ENCODE measurements at places on chromosomes 12 and 14. TPM values are rescaled to one million over a fixed set of nuclear protein-coding genes. Genes with fewer than 3 reads are reported as not detected.

DNA sequence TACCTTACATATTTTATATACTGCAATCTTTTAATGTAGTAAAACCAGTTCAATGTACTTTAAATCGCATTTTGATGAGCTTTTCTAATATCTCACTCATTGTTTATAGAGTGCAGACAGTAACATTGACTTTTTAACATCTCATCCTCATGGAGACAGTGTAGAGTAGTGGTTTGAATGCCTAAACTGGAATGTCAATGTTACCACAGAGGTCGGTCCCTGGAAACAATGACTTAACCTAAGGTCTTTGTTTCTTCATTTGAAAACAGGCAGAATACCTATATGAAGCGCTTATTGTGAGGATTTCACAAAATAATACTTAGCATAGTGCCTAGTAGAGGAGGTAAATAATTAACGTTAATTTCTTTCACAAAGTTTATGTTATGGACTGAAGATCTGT lies 5.0 kb downstream of the CDK17 start:
- H3K36me3 ChIP-seq, result no peaks in the 10 kb centered on the region
- H3K4me1 ChIP-seq, result peaks cover 28% of the 10 kb centered on the region
- peak overlapping the region; percentile 31 for H3K4me3 ChIP-seq
- DNase-seq, result no peak

DNA sequence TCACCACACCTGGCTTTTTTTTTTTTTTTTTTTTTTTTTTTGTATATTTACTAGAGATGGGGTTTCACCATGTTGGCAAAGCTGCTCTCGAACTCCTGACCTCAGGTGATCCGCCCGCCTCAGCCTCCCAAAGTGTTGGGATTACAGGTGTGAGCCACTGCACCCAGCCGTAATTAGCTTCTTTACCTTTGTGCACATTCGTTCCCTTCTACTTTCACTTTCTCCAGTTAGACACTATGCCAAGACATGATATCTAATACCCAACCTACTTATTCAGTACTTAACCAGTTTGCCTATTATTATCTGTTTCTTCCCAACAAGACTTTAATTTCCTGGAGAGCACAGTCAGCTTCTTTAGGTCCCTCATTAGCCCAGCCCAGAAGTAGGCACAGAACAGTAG lies 5.3 kb downstream of the STYK1 start:
- H3K4me1 ChIP-seq, result no peaks in the 10 kb centered on the region
- H3K4me3 ChIP-seq, result no peak overlapping the region
- H3K36me3 ChIP-seq, result no peaks in the 10 kb centered on the region
- peaks cover 57% of the 10 kb centered on the region for H3K27me3 ChIP-seq
- DNase-seq, result no peak
- H3K27ac ChIP-seq, result no peak overlapping the region

DNA sequence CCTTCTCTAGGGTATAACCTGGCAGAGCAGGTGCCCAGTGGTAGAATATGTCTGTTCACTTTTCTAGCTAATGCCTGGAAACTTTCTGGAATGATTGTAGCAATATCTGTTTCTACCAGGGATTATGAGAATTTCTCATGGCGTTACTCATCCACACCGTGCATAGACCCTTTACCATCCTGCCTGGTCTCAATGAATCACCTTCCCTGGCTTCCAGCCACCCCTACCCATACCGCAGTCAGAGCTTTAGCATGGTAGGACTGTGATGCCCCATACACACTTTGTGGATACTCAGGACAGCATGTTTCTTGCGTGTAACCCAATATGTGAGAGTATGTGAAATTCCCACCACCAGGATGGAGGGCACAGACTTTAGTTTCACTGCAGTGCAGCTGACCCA lies 45.4 kb downstream of the TUNAR start:
- peaks cover 2% of the 10 kb centered on the region for H3K27me3 ChIP-seq
- no peaks in the 10 kb centered on the region for H3K36me3 ChIP-seq
- H3K27ac ChIP-seq, result no peak overlapping the region
- no peak overlapping the region for H3K4me3 ChIP-seq

GRCh38 chr12:54565310-54565985 lies 16.0 kb downstream of the PDE1B start:
- peak overlapping the region; percentile 89 for H3K27ac ChIP-seq
- peak overlapping the region; percentile 3 for H3K4me3 ChIP-seq
- H3K4me1 ChIP-seq, result peaks cover 38% of the 10 kb centered on the region
- DNase-seq, result no peak

DNA sequence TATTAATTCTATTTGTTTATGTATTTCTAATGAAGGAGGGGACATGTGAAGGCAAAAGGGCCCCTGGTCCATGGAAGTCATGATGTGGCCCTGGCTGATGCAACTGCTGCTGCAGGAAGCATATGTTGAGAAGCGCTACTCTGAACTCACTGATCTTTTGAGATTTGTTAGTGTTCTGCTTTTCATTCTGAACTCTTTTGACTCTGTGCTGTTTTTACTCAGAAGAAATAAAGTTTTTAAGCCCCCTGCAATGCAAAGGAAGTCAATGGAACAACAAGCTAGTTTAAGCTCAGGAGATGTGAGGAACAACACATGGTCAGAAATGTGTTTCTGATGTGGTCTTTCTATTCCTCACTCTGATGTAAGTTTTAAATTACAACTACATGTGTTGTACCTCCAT lies 88.9 kb upstream of the BTG1 start:
- H3K4me1 ChIP-seq, result peaks cover 4% of the 10 kb centered on the region
- H3K36me3 ChIP-seq, result no peaks in the 10 kb centered on the region
- H3K27ac ChIP-seq, result peak overlapping the region; percentile 1

DNA sequence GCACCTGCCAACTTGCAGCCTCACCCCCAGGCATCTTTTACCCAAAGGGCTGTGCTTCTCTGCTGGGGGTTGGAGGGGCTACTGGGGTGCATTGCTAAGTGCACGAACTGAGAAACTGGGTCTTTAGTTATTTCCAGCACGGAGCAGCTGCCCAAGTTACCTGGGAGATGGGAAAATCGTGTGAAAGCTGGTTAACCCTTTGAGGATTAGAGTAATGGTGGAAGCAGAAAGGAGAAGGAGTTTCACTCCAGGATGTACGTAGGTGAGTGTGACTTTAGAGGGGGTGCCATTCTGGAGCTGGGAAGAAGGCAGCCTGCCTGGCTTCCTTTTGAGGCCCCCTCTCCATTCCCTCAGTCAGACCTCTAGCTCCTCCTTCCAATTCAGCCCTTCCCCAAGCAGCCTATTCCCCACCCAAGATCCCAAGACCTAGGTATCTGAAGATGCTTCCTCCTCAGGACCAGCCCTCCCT lies 1.0 kb upstream of the ADCY6 start:
- H3K36me3 ChIP-seq, result peaks cover 4% of the 10 kb centered on the region
- H3K4me1 ChIP-seq, result peaks cover 44% of the 10 kb centered on the region
- no peak for DNase-seq
- H3K4me3 ChIP-seq, result peak overlapping the region; percentile 97
- H3K27me3 ChIP-seq, result no peaks in the 10 kb centered on the region
- H3K27ac ChIP-seq, result no peak overlapping the region

DNA sequence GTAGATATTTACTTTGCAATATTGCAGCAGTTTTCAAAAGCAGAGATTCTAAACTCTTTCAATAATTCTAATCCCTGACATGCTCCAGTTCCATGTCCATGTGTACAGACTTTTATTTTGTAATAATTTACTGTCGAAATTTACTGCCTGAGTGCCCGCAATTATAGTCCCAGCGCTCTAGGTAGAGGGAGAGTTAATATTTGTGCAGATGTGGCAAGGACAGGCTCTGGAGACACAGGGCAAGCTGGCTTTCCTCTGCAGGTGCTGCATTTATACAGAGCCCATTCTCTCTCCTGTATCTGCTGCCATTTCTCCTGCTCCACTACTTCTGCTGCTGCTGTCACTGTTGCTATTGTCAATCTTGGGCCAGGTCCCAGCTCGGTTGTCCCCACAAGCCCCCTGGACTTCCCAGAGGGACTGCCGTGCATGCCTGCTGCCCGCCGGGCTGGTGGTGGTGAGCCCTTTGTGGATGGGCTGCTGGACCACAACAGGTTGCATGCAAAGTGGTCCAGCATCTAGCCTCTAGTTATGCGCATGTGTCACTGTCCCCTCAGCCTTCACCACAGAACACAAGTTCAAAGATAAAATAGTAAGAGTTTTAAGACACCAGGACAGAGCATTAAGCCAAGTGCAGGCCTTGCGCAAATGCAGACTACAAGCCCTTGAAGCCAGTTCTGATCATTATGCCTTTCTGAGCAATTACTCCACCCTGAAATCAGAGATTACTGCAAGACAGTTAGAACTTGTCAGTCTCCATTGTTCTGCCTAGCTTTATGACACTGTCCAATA lies 40.8 kb upstream of the CSRP2 start:
- no peaks in the 10 kb centered on the region for H3K4me1 ChIP-seq
- peaks cover 2% of the 10 kb centered on the region for H3K27me3 ChIP-seq
- DNase-seq, result no peak
- H3K4me3 ChIP-seq, result no peak overlapping the region
- H3K27ac ChIP-seq, result no peak overlapping the region

- peak overlapping the region; percentile 87 for H3K27ac ChIP-seq
- H3K4me3 ChIP-seq, result no peak overlapping the region
- no peak for DNase-seq
- H3K36me3 ChIP-seq, result no peaks in the 10 kb centered on the region
- H3K4me1 ChIP-seq, result peaks cover 5% of the 10 kb centered on the region
- no peaks in the 10 kb centered on the region for H3K27me3 ChIP-seq
Observed at GRCh38 chr12:68483592-68484383, 126.9 kb upstream of the RAP1B start.

DNA sequence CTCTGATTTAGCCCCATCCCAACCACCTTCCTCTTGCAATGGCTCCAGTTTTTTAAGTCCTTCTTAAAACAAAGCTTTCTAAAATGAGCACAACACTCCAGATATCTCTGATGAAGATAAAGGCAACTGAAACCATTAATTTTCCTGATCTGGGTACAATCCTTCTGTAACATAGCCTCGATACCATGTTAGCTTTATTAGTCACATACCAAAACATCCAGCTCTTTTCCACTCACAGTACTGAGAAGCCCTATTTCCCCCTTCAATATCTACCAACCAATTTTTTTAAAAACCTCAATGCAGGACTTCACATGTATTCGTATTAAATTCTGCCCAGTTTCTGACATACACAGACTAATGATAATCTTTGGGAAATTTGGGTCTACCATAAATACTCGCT lies 105.9 kb downstream of the MED13L start:
- no peak overlapping the region for H3K27ac ChIP-seq
- DNase-seq, result no peak
- no peaks in the 10 kb centered on the region for H3K36me3 ChIP-seq
- H3K4me1 ChIP-seq, result peaks cover 20% of the 10 kb centered on the region
- H3K27me3 ChIP-seq, result no peaks in the 10 kb centered on the region

DNA sequence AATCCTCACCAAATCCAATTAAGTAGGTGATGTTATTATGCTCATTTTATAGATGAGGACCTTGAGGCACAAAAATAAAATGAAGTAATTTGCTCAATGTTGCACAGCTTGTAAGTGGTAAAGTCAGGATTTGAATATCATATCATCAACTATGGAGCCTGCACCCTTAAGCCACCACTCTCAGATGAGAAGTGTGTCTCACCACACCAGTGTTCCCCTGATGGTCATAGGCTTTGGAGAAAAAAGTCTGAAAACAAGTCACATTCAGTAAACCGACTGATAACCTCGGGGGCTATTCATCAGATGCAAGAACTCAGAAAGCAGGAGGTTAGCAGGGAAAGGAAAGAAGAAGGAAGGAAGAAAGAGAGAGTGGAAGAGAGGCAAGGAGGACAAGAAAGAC lies 2.8 kb downstream of the TSHR start:
- no peak overlapping the region for H3K4me3 ChIP-seq
- peaks cover 10% of the 10 kb centered on the region for H3K4me1 ChIP-seq
- peaks cover 52% of the 10 kb centered on the region for H3K27me3 ChIP-seq
- H3K36me3 ChIP-seq, result no peaks in the 10 kb centered on the region

GRCh38 chr12:85642808-85643207 lies 193.4 kb downstream of the RASSF9 start:
- H3K4me3 ChIP-seq, result no peak overlapping the region
- no peaks in the 10 kb centered on the region for H3K27me3 ChIP-seq
- H3K27ac ChIP-seq, result no peak overlapping the region
- no peak for DNase-seq
- H3K4me1 ChIP-seq, result no peaks in the 10 kb centered on the region
- H3K36me3 ChIP-seq, result no peaks in the 10 kb centered on the region

GRCh38 chr12:121095544-121096198 lies 37.0 kb upstream of the P2RX7 start:
- H3K27ac ChIP-seq, result no peak overlapping the region
- H3K4me1 ChIP-seq, result peaks cover 15% of the 10 kb centered on the region
- H3K27me3 ChIP-seq, result peaks cover 19% of the 10 kb centered on the region

- H3K36me3 ChIP-seq, result peaks cover 3% of the 10 kb centered on the region
- H3K4me3 ChIP-seq, result peak overlapping the region; percentile 90
- H3K27ac ChIP-seq, result peak overlapping the region; percentile 78
- peak; percentile 20 for DNase-seq
- no peaks in the 10 kb centered on the region for H3K27me3 ChIP-seq
- peaks cover 32% of the 10 kb centered on the region for H3K4me1 ChIP-seq
Observed at GRCh38 chr14:53151523-53152183, 1.5 kb downstream of the DDHD1 start.

DNA sequence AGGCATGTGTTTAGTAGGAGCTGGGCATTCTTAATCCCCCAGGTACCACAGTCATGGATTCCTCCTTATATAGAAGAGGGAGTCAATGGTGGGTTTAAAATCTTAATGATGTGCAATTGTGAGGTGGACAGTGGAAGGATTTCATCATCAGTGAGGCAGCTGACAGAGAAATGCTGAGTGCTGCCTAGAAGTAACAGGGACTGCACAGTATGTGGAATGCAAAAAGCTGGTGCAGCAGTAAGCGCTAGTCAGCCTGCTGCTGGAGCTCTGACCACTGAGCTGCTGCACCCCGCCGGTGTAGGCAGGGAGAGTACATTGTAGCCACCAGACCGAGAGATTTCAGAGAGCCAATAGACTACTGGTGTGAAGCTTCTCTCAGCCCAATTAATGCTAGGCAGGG lies 80.5 kb upstream of the DACT1 start:
- H3K27ac ChIP-seq, result peak overlapping the region; percentile 36
- DNase-seq, result no peak
- H3K36me3 ChIP-seq, result no peaks in the 10 kb centered on the region
- no peaks in the 10 kb centered on the region for H3K27me3 ChIP-seq
- no peak overlapping the region for H3K4me3 ChIP-seq
- H3K4me1 ChIP-seq, result peaks cover 4% of the 10 kb centered on the region

GRCh38 chr12:44015333-44015941 lies 179.6 kb downstream of the TMEM117 start:
- H3K4me1 ChIP-seq, result peaks cover 27% of the 10 kb centered on the region
- no peaks in the 10 kb centered on the region for H3K27me3 ChIP-seq

- H3K4me3 ChIP-seq, result no peak overlapping the region
- peaks cover 2% of the 10 kb centered on the region for H3K27me3 ChIP-seq
- H3K27ac ChIP-seq, result no peak overlapping the region
- H3K36me3 ChIP-seq, result no peaks in the 10 kb centered on the region
- no peak for DNase-seq
Observed at GRCh38 chr12:94704452-94705306, 54.3 kb upstream of the TMCC3 start.

GRCh38 chr12:108820707-108821406 lies 36.5 kb downstream of the SSH1 start:
- no peaks in the 10 kb centered on the region for H3K36me3 ChIP-seq
- no peak overlapping the region for H3K4me3 ChIP-seq
- DNase-seq, result no peak
- no peaks in the 10 kb centered on the region for H3K27me3 ChIP-seq
- peaks cover 34% of the 10 kb centered on the region for H3K4me1 ChIP-seq
- H3K27ac ChIP-seq, result no peak overlapping the region

GRCh38 chr12:52847335-52848102 lies 1.3 kb downstream of the KRT78 start:
- H3K4me1 ChIP-seq, result no peaks in the 10 kb centered on the region
- peaks cover 19% of the 10 kb centered on the region for H3K27me3 ChIP-seq
- DNase-seq, result no peak
- H3K4me3 ChIP-seq, result no peak overlapping the region

BRF1 gene
- total RNA-seq, result 51.1 TPM

TMPRSS12 gene
- not detected for total RNA-seq

TTC9 gene
- total RNA-seq, result 4.2 TPM

NAA25 gene
- 36.8 TPM for total RNA-seq

ANKRD33 gene
- total RNA-seq, result not detected

DACT1 gene
- total RNA-seq, result 5.2 TPM

ASCL1 gene
- total RNA-seq, result 5.1 TPM

EML5 gene
- 1.3 TPM for total RNA-seq

SLC5A8 gene
- total RNA-seq, result not detected

All from neural crest cell (in vitro differentiated cells).